ENCODE measurements at places on chromosomes 12 and 14. TPM values are rescaled to one million over a fixed set of nuclear protein-coding genes. Genes with fewer than 3 reads are reported as not detected.

RNASE1 gene
- polyA plus RNA-seq, result 1,880 TPM

VSIG10 gene
- 14.8 TPM for polyA plus RNA-seq

DNA sequence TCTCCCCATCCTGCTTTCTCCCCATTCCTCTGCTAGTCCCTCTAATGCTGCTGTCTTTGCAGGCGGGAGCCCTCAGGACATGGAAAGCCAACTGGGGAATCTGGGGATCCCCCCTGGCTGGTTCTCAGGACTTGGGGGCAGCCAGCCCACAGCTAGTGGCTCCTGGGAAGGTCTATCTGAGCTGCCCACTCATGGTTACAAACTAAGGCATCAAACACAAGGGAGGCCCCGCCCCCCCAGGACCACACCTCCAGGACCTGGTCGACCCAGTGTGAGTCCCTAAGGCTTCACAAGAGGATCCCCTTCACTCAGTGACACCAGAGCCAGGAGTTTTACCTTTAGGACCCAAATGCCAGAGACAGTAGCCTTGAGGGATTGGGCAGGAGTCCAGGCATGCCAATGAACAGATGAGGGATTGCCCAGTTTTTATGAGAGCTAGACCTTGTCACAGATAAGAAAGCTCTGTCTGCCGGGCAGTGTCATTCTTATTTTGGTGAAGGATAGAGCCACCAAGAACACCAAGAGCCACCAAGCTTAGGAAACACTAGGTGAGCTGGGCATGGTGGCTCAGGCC lies 8.0 kb upstream of the CPNE6 start:
- no peak overlapping the region for H3K27ac ChIP-seq
- no peaks in the 10 kb centered on the region for H3K36me3 ChIP-seq
- no peak overlapping the region for H3K4me3 ChIP-seq
- no peaks in the 10 kb centered on the region for H3K27me3 ChIP-seq

GRCh38 chr14:90523961-90524875 lies 127.4 kb downstream of the CALM1 start:
- DNase-seq, result no peak
- H3K4me3 ChIP-seq, result no peak overlapping the region
- no peaks in the 10 kb centered on the region for H3K36me3 ChIP-seq
- no peaks in the 10 kb centered on the region for H3K27me3 ChIP-seq

DNA sequence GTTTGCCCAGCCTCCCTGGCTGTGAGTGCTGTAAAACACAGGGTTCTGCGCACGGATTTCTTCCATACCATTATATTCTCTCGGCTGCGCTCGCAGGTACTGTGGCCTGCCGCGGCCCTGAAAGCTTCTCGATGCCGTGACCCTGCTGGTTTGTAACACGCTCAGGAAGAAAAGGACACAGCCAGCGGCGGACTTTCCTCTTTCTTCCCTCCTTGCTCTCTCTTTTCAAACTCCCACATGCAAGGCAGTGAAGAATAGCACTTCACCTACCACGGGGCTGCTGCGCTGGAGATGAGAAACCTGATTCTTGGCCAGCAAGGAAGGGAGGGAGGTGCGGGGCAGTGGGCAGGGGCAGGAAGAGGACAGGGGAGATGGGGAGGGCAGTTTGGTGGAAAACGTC lies 130.2 kb downstream of the RBM19 start:
- no peak for DNase-seq
- H3K4me1 ChIP-seq, result no peaks in the 10 kb centered on the region
- H3K36me3 ChIP-seq, result no peaks in the 10 kb centered on the region
- H3K27ac ChIP-seq, result no peak overlapping the region

- H3K36me3 ChIP-seq, result no peaks in the 10 kb centered on the region
- H3K27ac ChIP-seq, result no peak overlapping the region
- no peak for DNase-seq
- H3K4me1 ChIP-seq, result no peaks in the 10 kb centered on the region
- peak overlapping the region; percentile 32 for H3K4me3 ChIP-seq
Observed at GRCh38 chr14:100727086-100727872, 587 bp downstream of the DLK1 start.

DNA sequence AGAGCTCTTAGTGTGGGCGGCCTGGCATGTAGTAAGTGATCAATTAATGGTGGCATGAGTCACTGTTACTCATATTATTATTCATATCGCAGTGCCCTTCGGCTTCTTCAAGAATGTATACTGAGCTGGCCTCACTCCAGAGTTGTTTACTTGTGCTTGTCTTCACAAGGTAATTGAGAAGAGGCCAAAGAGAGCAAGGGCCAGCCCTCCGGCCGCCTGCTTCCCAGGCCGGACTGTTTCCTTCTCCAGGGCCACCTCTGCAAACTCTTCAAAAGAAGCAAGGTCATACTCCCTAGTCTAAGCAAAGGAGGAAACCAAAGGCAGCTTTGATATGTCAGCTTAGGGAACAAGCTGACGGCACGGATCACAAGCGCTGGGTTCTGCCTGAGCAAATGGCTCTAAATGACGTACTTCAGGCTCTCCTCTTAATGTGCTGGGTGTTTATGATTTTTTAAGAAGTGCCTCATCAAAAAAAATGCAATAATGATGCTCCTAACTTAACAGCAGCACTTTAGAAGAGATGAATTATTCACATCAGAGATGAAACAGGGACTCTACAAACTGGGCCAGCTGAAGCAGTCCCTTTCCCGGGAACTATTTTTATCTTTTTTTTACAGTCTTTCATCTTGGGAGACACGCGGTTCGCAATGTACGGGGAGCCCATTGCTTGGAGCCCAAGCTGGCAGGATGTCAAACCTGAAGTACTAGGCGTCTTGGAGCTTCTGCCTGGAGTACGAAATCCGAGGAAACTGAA lies 65.6 kb upstream of the DLK1 start:
- H3K4me1 ChIP-seq, result peaks cover 38% of the 10 kb centered on the region
- no peaks in the 10 kb centered on the region for H3K36me3 ChIP-seq
- H3K27me3 ChIP-seq, result no peaks in the 10 kb centered on the region

DNA sequence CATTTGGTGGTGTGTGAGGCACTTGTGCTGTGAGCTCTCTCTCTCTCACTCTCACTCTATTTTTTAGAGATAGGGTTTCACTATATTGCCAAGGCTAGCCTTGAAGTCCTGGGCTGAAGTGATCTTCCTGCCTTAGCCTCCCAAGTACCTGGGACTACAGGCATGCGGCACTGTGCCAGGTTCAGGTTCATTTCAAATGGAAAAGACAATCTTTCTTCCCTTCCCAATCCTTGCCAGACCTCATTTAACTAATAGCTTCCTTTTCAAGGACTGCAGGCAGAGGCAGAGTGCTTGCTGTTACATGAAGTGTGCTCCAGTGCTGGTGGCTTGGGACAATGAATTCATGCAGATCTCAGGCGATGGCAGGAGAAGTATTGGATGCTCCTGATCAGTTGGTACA lies 73.2 kb upstream of the BICD1 start:
- no peaks in the 10 kb centered on the region for H3K36me3 ChIP-seq
- H3K27me3 ChIP-seq, result no peaks in the 10 kb centered on the region
- no peak for DNase-seq
- H3K4me1 ChIP-seq, result peaks cover 13% of the 10 kb centered on the region

DNA sequence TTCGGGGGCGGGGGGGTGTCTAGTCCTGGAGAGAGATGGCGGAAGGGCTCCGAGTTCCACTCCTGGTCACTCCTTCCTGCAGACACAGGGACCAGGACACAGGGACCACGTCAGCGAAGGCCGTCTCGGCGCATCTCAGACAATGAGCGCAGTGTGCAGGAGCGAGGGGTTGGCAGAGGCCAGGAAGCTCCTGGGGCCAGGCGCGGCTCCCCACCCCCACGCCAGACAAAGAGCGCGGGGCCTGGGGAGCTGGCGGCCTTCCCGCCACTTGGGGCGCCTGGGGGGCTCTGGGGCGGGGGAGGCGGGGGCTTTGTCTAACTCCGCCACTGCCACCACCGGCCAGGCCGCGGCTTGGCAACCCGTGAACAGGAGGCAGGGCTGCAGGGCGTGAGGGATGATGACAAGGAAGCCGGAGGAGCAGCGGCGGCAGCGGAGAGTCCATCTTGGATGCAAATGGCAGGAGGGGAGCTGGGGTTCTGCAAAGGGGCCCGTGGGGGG lies 2.2 kb downstream of the CDK2AP1 start:
- H3K27ac ChIP-seq, result peak overlapping the region; percentile 86
- H3K36me3 ChIP-seq, result no peaks in the 10 kb centered on the region
- peak overlapping the region; percentile 83 for H3K4me3 ChIP-seq
- no peaks in the 10 kb centered on the region for H3K27me3 ChIP-seq
- H3K4me1 ChIP-seq, result peaks cover 29% of the 10 kb centered on the region

DNA sequence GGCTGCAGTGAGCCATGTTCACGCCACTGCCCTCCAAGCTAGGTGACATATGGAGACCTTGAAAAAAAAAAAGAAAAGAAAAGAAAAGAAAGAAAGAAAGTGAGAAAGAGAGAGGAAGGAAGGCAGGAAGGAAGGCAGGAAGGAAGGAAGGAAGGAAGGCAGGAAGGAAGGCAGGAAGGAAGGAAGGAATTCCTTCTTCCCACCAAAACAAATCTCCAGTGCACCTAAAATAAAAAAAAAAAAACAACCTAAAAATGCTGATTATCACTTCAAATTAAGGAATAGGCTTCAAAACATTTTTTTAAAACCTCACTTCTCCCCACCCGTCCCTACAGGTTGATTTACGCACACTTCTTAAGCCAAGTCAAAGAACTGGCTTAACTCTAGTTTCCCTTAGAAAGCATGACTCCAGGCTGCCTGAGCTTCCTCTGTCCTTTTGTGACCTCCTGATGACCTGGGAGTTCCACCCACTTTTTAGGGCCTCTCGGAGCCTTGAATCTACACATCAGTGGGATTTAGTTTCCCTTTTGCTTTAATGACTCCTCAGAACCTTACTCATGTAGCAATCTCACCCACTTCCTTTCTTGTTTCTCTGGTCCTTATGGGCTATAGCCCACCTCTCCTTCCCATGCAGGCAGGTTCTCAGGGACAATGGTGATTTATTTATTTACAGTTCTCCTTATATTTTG lies 18.6 kb downstream of the DUSP6 start:
- no peaks in the 10 kb centered on the region for H3K36me3 ChIP-seq
- no peaks in the 10 kb centered on the region for H3K27me3 ChIP-seq
- H3K4me1 ChIP-seq, result no peaks in the 10 kb centered on the region
- H3K27ac ChIP-seq, result no peak overlapping the region

GRCh38 chr12:115245020-115245419 lies 561.0 kb upstream of the TBX3 start:
- no peak overlapping the region for H3K4me3 ChIP-seq
- H3K4me1 ChIP-seq, result no peaks in the 10 kb centered on the region
- DNase-seq, result no peak
- no peaks in the 10 kb centered on the region for H3K27me3 ChIP-seq
- H3K36me3 ChIP-seq, result no peaks in the 10 kb centered on the region

- no peaks in the 10 kb centered on the region for H3K4me1 ChIP-seq
- no peaks in the 10 kb centered on the region for H3K27me3 ChIP-seq
Observed at GRCh38 chr12:75765170-75766059, 254.0 kb upstream of the KRR1 start.
